ENCODE measurements at places on chromosomes 16 and 17.

- DNase-seq = peak; percentile 57
- peaks cover 4% of the 10 kb centered on the region for H3K36me3 ChIP-seq
Measured at GRCh38 chr16:642189-643049, 791 bp downstream of the MCRIP2 start.

- H3K36me3 ChIP-seq = no peaks in the 10 kb centered on the region
- no peaks in the 10 kb centered on the region for H3K27me3 ChIP-seq
- no peak overlapping the region for H3K27ac ChIP-seq
- H3K4me1 ChIP-seq = no peaks in the 10 kb centered on the region
Measured at GRCh38 chr17:48173191-48173984, 65.8 kb downstream of the SNX11 start.

DNA sequence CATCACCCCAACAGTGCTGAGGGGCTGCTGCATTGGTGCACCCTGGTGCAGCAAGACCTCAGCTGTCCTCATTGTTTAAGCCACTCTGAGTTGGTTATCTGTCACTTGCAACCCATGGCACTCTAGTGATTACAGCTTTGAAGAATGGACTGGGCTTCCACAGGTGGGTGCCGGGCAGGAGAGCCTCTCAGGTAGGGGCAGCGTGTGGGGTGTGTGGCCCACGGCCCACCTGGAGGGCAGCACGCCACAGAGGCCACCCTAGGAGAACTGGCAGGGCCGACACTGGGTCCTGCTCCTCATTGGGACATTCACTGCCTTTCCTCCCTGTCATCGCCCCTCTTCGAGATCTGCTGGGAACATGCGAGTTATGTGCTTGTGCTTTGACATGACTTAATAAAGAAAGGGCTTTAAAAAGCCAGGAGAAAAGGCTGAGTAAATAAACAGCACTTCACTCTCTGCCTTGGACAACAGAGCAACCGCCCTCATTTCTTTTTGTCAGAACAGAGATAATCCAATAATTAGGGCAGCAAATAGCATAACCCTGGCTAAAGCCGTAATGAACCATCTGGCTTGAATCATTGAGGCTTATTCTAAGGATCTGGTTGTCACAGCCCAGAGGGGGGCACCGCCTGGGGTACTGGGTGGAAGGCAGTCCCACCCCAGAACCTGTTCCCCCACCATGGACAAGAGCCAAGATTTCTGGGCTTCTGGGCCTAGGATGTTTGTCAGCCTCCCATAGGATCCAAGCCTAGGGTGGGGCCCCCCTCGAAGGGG, 3.0 kb downstream of the DOC2B start:
- no peak overlapping the region for H3K4me3 ChIP-seq
- peaks cover 5% of the 10 kb centered on the region for H3K4me1 ChIP-seq
- H3K27ac ChIP-seq = no peak overlapping the region
- DNase-seq = no peak

- peaks cover 54% of the 10 kb centered on the region for H3K27me3 ChIP-seq
- peaks cover 4% of the 10 kb centered on the region for H3K4me1 ChIP-seq
- peak overlapping the region; percentile 61 for H3K4me3 ChIP-seq
- H3K27ac ChIP-seq = no peak overlapping the region
- no peaks in the 10 kb centered on the region for H3K36me3 ChIP-seq
Measured at GRCh38 chr17:9020096-9020823, 1.1 kb upstream of the NTN1 start.

DNA sequence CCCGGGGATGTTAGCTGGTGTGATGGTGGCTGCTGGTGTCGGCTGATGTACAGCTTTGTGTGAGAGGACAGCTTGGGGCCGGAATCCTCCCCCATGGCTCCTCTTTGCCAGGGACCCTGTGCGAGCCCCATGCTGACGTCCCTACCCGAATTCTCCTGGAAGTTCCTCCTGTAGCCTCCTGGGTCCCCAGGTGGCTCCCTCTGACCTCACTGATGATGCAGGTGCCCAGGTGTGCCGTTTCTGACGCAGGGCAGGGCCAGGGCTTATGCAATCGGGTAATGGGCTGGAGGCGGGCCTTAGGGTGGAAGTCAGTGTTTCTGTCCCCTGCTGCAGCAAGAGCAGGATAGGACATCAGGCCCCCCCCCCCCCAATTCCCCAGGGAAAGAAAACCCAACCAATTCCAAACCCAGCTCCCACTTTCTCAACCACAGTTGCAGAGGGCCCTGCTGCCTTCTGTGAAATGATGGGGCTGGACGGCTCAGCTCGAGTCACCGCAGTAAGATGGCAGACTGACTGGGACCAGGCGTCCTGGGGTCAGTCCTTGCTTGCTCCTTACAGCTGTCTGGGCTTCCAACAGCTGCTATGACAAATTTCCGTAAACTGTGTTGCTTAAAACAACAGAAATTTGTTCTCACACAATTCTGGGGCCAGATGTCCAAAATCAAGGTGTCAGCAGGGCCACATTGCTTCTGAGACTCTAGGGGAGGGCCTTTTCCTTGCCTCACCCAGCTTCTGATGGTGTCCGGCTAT, 139.0 kb upstream of the PLCG2 start:
- no peaks in the 10 kb centered on the region for H3K27me3 ChIP-seq
- H3K27ac ChIP-seq = no peak overlapping the region
- no peak overlapping the region for H3K4me3 ChIP-seq
- peak; percentile 87 for DNase-seq

- peaks cover 2% of the 10 kb centered on the region for H3K4me1 ChIP-seq
- no peak for DNase-seq
- H3K27ac ChIP-seq = no peak overlapping the region
- H3K36me3 ChIP-seq = peaks cover 70% of the 10 kb centered on the region
Measured at GRCh38 chr16:85653290-85653891, 35.4 kb downstream of the GINS2 start.

GRCh38 chr16:53417011-53417410, 17.3 kb upstream of the RBL2 start:
- peak overlapping the region; percentile 72 for H3K27ac ChIP-seq
- H3K27me3 ChIP-seq = no peaks in the 10 kb centered on the region
- H3K4me3 ChIP-seq = no peak overlapping the region
- H3K36me3 ChIP-seq = peaks cover 2% of the 10 kb centered on the region
- DNase-seq = peak; percentile 97
- peaks cover 9% of the 10 kb centered on the region for H3K4me1 ChIP-seq

DNA sequence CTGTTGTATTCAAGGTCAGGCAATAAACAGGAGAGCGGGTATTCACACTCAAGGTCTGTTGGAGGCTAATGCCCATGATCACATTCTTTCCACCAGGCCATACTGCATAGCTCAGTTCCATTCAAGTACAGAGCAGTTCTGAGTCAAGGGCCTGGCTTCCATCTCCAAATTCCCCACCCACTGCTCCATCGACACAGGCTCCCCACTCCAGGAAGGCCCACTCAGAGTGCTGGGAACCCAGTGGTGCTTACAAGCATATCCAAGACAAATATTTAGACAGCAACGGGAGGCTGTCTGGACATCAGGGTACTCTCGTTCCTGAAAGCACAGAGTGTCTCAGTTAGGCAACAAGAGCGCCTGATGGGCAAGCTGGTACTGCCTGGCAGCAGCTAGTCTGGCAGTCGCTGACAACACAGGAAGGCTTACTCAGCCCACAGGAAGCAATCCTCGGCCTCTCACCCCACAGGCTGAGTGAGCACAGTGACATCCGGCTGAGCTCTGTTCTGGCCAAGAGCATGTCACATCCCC, 40.9 kb downstream of the RFFL start:
- H3K36me3 ChIP-seq = peaks cover 2% of the 10 kb centered on the region
- no peak overlapping the region for H3K27ac ChIP-seq
- H3K27me3 ChIP-seq = no peaks in the 10 kb centered on the region
- H3K4me3 ChIP-seq = no peak overlapping the region
- H3K4me1 ChIP-seq = peaks cover 8% of the 10 kb centered on the region
- DNase-seq = no peak

GRCh38 chr17:68697850-68698361, 96.7 kb upstream of the FAM20A start:
- no peaks in the 10 kb centered on the region for H3K27me3 ChIP-seq
- H3K4me3 ChIP-seq = no peak overlapping the region
- peak; percentile 57 for DNase-seq
- H3K27ac ChIP-seq = no peak overlapping the region

- peak; percentile 86 for DNase-seq
- no peaks in the 10 kb centered on the region for H3K4me1 ChIP-seq
- H3K27ac ChIP-seq = no peak overlapping the region
- H3K4me3 ChIP-seq = no peak overlapping the region
Measured at GRCh38 chr16:31664683-31665482, 137.2 kb downstream of the AHSP start.

GRCh38 chr17:36575028-36575427, 16.7 kb upstream of the DHRS11 start:
- no peak overlapping the region for H3K27ac ChIP-seq
- no peaks in the 10 kb centered on the region for H3K27me3 ChIP-seq
- H3K36me3 ChIP-seq = peaks cover 33% of the 10 kb centered on the region
- no peak overlapping the region for H3K4me3 ChIP-seq
- no peak for DNase-seq

- no peak overlapping the region for H3K4me3 ChIP-seq
- no peak overlapping the region for H3K27ac ChIP-seq
- no peak for DNase-seq
- H3K27me3 ChIP-seq = no peaks in the 10 kb centered on the region
- H3K36me3 ChIP-seq = no peaks in the 10 kb centered on the region
Measured at GRCh38 chr16:34801875-34802274, 1342.5 kb downstream of the TP53TG3F start.

GRCh38 chr17:40122999-40123810, 1.4 kb downstream of the MSL1 start:
- H3K36me3 ChIP-seq = peaks cover 12% of the 10 kb centered on the region
- no peaks in the 10 kb centered on the region for H3K27me3 ChIP-seq
- H3K27ac ChIP-seq = peak overlapping the region; percentile 94
- H3K4me3 ChIP-seq = peak overlapping the region; percentile 93

DNA sequence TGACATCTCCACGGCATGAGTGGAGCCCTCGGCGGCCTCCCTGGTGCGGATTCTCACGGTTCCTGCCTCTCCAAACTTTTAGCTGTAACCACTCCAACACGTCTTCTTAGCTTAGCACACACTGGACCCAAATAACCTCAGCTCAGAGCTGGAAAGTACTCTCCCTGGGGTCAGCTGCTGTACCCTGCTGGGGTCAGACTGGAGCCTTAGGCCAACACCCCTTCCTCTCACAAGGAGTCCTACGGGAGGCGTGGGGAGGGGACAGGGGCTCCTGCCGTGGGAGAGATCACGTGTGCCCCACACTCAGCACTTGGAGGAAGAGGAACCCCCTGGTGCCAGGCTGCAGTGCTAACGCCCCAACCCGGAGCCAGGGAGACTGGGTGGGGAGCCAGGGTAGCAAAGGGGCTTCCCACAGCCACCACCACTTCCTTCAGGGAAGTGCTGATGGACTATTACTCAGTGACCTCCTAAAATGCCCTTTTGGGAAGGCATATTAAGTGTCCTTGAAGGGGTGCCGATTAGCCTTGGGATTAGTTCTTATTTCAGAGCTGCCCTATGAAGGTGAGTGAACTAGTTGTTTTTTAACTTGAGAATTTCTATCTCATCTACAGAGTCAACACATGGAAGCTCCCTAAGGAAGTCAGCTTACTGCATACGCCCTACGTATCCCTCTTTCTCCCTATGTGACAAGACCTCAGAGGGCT, 124.0 kb downstream of the HIC1 start:
- peaks cover 17% of the 10 kb centered on the region for H3K4me1 ChIP-seq
- no peak for DNase-seq
- H3K27ac ChIP-seq = no peak overlapping the region
- H3K4me3 ChIP-seq = no peak overlapping the region
- no peaks in the 10 kb centered on the region for H3K27me3 ChIP-seq
- peaks cover 16% of the 10 kb centered on the region for H3K36me3 ChIP-seq

DNA sequence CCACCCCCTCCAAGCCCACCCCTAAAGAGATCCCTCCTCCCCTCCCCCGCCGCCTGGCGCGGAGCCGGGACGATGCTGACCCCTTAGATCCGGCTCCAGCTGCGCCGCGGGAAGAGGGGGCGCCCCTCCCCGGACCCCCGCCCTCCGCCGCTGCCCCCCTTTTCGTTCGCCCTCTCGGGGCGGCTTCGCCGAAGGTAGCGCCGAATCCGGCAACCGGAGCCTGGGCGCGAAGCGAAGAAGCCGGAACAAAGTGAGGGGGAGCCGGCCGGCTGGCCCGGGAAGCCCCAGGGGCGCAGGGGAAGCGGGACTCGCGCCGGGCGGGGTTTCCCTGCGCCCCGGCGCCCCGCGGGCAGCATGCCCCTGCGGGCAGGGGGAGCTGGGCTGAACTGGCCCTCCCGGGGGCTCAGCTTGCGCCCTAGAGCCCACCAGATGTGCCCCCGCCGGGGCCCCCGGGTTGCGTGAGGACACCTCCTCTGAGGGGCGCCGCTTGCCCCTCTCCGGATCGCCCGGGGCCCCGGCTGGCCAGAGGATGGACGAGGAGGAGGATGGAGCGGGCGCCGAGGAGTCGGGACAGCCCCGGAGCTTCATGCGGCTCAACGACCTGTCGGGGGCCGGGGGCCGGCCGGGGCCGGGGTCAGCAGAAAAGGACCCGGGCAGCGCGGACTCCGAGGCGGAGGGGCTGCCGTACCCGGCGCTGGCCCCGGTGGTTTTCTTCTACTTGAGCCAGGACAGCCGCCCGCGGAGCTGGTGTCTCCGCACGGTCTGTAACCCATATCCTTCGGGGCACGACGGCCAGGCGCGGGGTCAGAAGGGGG, 623 bp downstream of the CACNA1G start:
- H3K36me3 ChIP-seq = no peaks in the 10 kb centered on the region
- no peak for DNase-seq
- H3K4me1 ChIP-seq = peaks cover 13% of the 10 kb centered on the region
- peaks cover 82% of the 10 kb centered on the region for H3K27me3 ChIP-seq
- no peak overlapping the region for H3K27ac ChIP-seq

GRCh38 chr16:19147126-19147525, 20.9 kb upstream of the SYT17 start:
- no peaks in the 10 kb centered on the region for H3K4me1 ChIP-seq
- no peaks in the 10 kb centered on the region for H3K27me3 ChIP-seq
- H3K4me3 ChIP-seq = no peak overlapping the region
- no peak for DNase-seq

DNA sequence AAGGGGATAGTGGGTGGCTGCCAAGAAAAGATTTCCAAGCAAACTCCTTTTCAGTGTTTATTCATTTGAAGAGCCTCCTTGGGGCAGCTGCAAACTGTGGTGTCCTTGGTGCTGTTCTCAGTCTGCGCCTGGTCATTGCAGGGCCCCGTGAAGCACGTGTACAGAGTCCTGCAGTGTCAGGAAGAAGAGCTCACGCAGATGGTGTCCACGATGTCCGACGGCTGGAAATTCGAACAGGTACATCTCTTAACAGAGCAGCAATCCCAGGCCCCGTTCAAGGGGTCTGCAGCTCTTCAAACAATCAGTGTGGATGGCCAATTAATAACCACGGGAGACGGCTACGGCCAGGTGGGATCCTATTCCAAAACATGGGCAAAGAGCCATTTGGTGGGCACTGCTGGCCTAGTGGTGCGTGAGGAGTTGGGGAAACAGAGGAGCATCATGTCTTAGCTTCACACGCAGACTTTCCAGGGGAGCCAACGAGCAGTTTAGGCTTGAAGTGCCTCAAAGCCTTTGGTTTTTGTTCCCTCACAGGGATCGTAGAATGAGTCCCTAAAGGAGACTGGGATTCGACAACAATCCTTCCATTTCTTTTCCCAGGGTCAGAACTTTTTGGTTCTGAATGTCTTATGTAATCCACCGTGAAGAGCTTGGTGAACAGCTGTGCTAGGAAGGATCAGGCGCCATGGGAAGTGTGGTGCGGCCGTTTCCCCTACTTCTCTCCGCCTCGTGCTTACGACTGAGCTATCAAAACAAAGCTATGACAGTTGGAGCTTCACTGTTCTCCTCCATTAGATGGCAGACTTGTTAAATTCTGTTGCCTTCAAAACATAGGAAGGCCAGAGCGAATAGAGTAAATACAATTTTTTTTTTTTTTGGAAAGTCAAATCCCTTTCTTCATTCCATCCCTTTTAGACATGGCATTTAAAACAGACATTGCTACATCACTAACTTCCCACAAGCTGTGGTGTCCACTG, 12.6 kb downstream of the KCTD2 start:
- H3K4me3 ChIP-seq = no peak overlapping the region
- H3K27ac ChIP-seq = no peak overlapping the region
- no peaks in the 10 kb centered on the region for H3K4me1 ChIP-seq
- no peaks in the 10 kb centered on the region for H3K27me3 ChIP-seq
- H3K36me3 ChIP-seq = peaks cover 55% of the 10 kb centered on the region
- peak; percentile 72 for DNase-seq

All from trophoblast cell (in vitro differentiated cells and primary cell).